Activated CD4-positive, alpha-beta T cell treated with anti-CD3 and anti-CD28 coated beads, Interleukin-2, amount 10 ng/mL, durations not matched to agents 7 days and 5 days (primary cell): ENCODE measurements at places on chromosomes 6 and 20. TPM values are rescaled to one million over a fixed set of nuclear protein-coding genes. Genes with fewer than 3 reads are reported as not detected.

The JAG1 gene
- total RNA-seq: not detected

The PACRG gene
- 0.32 TPM for total RNA-seq

- DNase-seq: no peak
- H3K27me3 ChIP-seq: no peaks in the 10 kb centered on the region
- H3K4me3 ChIP-seq: no peak overlapping the region
- no peak overlapping the region for H3K27ac ChIP-seq
- no peaks in the 10 kb centered on the region for H3K4me1 ChIP-seq
- H3K36me3 ChIP-seq: no peaks in the 10 kb centered on the region
Measured at GRCh38 chr6:113442040-113442439, 415.1 kb upstream of the MARCKS start.

The ULBP3 gene
- total RNA-seq: 1.1 TPM

The EMILIN3 gene
- total RNA-seq: not detected

The PDYN gene
- not detected for total RNA-seq

- H3K4me3 ChIP-seq: no peak overlapping the region
- DNase-seq: no peak
- no peaks in the 10 kb centered on the region for H3K27me3 ChIP-seq
- H3K4me1 ChIP-seq: no peaks in the 10 kb centered on the region
Measured at GRCh38 chr6:167644412-167645132, 182.1 kb upstream of the AFDN start.

The MDFI gene
- total RNA-seq: not detected

The AGPAT4 gene
- 8.8 TPM for total RNA-seq

The FUCA2 gene
- total RNA-seq: 10.0 TPM

DNA sequence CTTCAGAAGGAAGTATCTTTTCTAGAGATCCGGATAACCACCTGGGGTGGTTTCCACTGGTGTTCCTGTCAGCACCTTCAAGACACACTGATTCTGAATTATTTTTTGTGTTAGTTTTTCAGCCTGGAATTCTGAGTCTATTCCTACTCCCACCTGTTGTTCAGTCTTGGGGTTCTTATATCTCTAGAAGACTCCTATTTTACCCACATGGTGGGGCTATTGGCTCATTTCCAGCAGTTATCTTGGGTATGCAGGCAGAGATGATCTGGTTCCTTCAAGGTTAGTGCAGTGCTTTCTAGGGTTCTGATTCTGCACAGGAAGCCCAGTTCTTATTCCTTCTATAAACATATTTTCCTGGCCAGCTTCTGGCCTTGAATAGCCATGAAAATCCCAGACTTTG, 175.6 kb upstream of the PDE7B start:
- H3K27ac ChIP-seq: peak overlapping the region; percentile 26
- H3K27me3 ChIP-seq: no peaks in the 10 kb centered on the region
- H3K4me1 ChIP-seq: peaks cover 20% of the 10 kb centered on the region
- H3K36me3 ChIP-seq: peaks cover 2% of the 10 kb centered on the region
- H3K4me3 ChIP-seq: no peak overlapping the region
